ENCODE measurements at places on chromosomes 5 and 9.

- no peak for DNase-seq
These were observed 208.8 kb downstream of the MELK start for GRCh38 chr9:36781533-36781932.

DNA sequence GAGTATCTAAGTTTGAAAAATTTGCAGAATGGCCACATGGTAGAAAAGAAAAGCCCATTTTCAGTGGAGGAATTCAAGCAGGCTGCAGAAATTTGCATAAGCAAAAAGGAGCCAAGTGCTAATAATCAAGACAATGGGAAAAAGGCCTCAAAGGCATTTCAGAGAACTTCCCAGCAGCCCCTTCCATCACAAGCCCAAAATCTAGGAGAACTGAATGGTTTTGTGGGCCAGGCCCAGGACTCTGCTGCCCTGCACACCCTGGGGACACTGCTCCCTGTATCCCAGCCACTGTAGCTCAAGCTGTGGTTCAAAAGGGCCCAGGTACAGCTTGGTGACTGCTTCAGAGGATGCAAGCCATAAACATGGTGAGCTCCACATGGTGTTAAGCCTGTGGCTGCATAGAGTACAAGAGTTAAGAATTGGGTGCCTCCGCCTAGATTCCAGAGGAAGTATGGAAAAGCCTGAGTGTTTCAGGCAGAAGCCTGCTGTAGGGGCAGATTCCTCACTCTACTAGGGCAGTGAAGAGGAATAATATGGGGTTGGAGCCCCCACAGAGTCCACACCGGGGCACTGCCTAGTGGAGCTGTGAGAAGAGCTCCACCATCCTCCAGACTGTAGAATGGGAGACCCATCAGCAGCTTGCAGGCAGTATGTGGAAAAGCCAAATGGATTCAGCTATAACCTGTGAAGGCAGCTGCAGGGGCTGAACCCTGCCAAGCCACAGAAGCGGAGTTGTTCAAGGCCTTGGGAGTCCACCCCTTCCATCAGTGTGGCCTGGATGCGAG, 720.7 kb upstream of the CTNND2 start:
- DNase-seq = no peak

DNA sequence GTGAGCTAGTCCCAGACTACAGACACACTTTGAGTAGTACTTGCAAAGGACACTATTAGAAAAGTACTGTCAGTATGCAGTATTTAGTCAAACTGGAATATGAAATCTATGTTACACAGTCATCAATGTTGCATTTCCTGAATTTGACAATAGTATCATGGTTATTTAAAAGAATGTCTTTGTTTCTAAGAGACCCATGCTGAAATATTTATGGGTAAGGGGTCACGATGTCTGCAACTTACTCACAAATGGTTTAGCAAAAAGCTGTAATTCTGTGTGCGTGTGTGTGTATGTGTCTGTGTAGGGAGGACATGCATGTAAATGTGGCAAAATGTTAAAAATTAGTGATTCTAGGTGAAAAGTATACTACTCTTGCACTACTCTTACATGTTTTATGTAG, 105.6 kb downstream of the GOLPH3 start:
- DNase-seq = no peak

- DNase-seq = no peak
These were observed 651.8 kb downstream of the SEMA5A start for GRCh38 chr5:8894031-8894430.

DNA sequence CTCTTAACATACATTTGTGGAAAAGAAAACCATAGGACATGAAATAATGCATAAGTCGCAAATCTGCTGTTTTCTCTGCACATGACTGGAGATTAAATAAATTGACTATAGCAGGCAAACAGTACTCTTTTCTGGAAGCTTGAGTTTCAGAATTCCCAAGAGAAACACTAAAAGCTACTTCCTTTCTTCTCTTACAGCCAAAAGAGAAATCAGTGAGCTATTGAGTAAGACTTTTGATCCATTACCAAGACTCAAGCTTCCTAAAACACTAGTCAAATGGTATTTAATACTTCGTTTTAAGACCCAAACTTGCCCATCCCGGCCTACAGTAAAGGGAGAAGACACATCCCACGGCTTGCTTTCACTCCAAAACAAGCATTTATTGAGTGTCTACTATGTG, 335.8 kb upstream of the PUM3 start:
- no peak for DNase-seq

GRCh38 chr5:154324033-154324432, 121.8 kb upstream of the SAP30L start:
- DNase-seq = no peak

DNA sequence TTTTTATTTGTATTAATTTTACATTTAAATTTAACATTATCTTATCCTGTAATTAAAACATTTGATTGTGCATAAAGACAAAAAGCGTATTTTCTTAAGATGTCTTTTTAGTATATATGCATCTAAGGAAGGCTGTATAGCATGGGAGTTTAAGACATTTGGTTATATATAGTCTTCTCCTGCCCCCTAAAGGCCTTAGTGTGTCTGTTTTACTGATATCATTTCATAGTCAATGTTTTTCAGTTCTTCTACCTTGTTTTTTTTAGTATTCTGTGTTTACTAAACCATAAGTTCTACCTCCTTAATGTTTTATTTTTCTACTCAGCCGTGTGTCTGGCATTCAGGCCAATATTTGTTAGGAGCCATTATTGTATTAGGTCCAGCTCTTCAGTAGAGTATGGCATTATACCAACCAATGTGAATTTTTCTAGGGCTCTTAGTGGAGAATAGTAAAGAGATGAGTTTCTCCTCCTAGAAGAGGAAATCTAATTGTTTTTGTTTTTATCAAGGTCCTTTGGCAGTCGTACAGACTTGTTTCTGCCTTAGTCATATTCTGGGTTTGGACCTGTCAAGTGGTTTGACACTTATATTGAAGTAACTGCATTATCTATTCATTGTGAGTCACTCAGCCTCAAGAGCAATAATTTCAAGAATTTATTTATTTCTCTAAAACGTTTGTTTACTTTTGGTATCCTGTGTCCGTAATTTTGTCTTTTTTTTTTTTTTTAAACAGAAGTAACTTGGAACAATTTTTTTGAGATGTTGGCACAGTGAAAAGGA, 74.8 kb downstream of the SLF1 start:
- no peak for DNase-seq

- no peak for DNase-seq
These were observed 118.6 kb downstream of the ARRDC3 start for GRCh38 chr5:91264311-91265051.

GRCh38 chr5:119291877-119292276, 63.9 kb upstream of the TNFAIP8 start:
- no peak for DNase-seq

DNA sequence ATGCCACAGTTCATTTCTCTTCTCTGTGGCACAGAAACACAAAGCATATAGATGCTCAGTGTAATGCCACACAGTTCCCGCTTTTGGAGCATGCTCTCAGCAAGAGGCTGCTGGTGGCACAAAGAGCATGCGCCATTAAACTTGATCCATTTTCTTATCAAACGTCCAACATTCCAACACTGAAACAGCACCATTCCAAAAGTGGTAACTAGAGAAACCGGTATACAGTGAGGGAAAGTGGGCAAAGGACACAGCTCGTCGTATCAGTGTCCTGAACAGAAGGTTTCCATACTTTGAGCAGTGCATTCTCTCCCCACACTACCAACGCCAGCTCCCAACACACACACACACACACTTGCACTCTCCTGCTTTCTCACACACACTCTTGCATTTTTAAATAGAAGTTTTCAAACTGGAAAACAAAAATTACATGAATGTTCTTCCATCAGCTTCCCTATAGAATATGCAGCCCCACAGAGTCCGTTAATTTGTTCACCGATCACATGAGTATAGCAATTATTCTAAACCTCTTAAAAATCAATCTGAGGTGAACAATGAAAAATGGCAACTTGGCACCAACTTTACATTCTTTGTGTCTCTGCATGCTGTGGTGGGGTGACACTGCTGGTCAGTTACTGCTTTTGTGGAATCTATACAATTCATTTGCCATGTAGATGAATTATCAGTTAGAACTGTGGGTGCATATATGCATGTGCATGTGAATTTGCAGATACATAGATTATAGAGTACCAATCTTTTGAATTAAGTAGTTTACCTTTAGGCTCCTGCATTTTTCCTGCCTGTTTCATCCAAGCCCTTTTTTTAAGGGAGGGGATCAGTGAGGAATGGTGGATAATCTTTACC, 5.7 kb downstream of the NFIB start:
- no peak for DNase-seq

DNA sequence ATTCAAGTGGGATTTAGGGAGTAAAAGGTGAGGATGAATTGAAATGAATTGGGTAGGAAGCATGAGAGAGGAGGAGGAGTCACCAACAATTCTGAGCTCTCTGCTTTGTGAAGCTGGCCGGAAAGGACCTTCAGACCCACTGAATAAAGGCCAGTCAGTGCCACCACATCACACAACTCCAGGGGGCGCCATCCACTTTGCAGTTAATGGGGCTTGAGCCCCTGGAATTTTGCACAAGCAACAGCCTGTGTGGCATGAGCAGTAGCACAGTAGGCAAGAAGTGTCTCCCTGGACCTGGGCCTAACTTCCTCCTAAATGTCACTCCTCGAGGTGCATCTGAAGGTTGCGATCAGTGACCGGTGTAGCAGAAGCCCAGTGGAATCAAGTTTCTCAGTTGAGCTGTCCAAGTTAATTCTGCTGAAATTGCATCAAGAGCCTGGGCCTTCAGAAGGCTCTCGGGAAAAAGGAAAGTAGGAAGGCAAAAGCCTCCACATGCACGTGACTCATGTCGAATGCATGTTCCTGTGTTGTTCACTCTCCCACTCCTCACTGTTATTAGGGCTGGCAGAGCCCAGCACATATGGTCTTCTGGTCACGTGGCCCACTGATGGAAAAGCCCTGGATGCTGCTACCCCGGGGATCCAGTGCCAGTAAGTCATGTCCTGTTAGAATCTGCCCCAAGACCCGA, 27.8 kb upstream of the GLIS3 start:
- no peak for DNase-seq

DNA sequence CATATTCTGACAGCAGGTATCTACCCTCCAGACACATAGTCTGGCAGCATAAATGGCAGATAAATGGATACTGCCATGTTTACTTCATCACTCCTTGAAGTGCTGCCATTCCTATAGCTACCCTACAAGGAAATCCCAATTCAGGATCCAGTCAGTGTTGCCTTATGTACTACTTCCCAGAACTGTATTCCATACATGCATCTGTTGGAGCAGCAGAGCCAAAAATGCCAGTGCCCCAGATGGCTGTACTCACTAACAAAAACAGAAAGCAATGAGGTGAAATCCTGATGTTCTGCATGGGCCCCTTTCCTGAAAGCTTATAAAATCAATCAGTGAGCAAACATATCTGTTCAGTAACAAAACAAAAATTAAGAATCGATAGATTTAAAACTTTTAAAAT, 490.0 kb upstream of the COX7C start:
- DNase-seq = no peak

GRCh38 chr5:53059281-53059680, 50.3 kb downstream of the MOCS2 start:
- DNase-seq = no peak

GRCh38 chr5:137630216-137630971, 105.5 kb downstream of the KLHL3 start:
- no peak for DNase-seq

GRCh38 chr5:68875351-68875750, 218.5 kb upstream of the SLC30A5 start:
- DNase-seq = no peak

DNA sequence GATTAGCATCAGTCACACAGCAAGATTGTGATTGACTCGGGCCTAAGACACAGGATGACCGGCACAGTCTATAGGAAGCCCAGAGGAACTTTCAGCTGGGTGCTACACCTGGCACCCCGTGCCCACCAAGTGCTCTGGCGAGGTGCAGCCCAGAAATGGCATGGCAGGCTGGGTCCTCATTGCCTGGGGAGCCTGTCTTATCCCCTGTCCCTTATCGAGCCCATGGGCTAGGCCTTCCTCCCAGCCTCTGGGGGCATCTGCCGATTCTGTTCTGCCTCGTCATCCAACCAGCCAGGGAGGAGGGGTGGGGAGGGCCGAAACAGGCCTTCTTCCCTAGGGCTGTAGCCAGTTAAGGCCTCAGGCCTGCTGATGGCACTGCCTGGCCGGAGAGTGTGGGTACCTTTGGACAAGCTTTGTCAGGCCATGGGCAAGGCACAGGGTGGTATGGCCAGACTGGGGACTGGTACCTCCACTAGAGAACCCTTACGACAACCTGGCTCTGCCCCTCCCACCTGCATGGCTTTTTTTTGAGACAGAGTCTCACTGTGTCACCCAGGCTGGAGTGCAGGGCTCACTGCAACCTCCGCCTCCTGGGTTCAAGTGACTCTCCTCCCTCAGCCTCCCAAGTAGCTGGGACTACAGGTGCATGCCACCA, 1.6 kb downstream of the GRK6 start:
- DNase-seq = no peak

GRCh38 chr5:78293851-78294247, 649 bp downstream of the AP3B1 start:
- DNase-seq = no peak

- no peak for DNase-seq
These were observed 509.7 kb downstream of the PSAT1 start for GRCh38 chr9:78806492-78807160.

GRCh38 chr9:89215342-89215741, 36.7 kb upstream of the SHC3 start:
- no peak for DNase-seq

DNA sequence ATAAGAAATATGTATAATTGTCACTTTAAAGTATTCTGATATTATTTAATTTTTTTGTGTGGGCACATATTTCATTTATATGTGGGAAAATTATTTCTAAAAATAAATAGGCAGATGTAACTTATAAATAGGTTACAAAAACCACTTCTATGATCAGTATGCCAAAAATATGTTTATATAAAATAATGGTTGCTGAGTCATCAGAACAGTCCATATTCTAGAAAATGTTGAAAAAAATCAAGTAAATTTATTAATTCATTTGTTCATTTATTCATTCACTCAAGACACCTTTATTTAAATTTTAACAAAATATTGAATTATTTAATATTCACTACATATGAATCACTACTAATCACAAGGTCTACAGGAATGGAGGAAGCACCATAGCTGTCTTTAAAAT, 1387.3 kb upstream of the C9orf72 start:
- DNase-seq = no peak

GRCh38 chr5:94102849-94103248, 361.4 kb upstream of the POU5F2 start:
- DNase-seq = no peak

GRCh38 chr9:23555851-23556250, 270.2 kb downstream of the ELAVL2 start:
- no peak for DNase-seq

- DNase-seq = no peak
These were observed 428.0 kb upstream of the TRPC7 start for GRCh38 chr5:136793300-136793699.

DNA sequence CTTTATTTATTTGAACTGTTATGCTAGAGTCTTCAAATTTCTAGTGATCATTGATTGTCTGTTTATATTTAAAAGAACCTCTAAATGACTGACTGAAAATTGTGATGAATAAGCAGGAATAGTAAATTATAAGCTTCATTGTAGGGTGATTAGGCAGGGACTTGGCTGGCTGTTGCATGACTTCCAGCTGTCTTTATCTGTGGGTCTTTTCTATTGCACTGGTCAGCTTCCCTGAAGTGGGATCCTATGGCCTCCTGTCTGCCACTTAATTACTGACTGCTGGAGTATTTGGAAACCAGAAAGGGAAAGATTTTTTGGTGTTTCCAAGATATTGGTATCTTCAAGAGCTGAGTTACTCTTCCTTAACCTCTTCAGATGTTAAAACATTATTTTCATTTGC, 123.0 kb upstream of the CCNH start:
- no peak for DNase-seq

GRCh38 chr9:133664173-133665050, 28.2 kb downstream of the DBH start:
- DNase-seq = no peak

- DNase-seq = no peak
These were observed 110.4 kb upstream of the LIFR start for GRCh38 chr5:38666668-38667498.
